ENCODE measurements at places on chromosomes 6 and 20.

- DNase-seq: no peak
Measured at GRCh38 chr6:110329714-110330436, 28.3 kb downstream of the METTL24 start.

DNA sequence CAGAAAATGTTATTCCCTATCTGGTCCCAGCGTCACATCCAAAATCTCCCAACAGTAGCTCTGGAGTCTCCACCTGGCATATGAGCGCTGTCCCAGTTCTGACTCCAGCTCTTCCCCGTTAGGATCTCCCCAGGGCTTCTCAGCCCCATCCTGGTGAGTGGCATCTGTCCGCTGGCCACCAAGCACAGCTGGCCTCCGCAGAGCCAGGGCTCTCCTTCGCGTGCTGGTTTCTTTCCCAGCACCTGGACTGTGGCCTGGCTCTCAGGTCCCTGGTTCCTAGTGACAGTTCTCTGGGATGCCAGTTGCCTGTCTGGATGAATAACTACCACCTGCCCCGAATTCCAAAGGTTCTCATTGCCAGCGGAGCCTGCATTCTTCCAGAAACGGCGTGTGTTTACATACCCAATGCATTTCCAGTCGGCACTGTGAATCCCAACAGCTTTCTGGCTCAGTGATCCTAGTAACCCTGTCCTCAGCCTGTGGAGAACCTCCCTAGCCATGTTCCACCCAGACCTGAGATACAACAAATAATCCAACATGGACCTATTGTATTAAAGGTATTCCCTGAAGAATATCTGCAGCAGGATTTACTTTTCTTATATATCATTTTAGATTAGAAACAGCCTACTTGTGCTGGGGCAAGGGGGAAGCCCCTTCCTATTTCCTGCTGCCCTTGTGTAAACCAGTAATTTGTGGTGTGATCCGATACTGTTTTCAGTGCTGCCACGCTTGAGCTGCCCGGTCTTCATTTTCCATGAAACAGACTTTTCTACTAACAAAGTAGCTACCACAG lies 69.9 kb upstream of the PDE10A start:
- DNase-seq: no peak

DNA sequence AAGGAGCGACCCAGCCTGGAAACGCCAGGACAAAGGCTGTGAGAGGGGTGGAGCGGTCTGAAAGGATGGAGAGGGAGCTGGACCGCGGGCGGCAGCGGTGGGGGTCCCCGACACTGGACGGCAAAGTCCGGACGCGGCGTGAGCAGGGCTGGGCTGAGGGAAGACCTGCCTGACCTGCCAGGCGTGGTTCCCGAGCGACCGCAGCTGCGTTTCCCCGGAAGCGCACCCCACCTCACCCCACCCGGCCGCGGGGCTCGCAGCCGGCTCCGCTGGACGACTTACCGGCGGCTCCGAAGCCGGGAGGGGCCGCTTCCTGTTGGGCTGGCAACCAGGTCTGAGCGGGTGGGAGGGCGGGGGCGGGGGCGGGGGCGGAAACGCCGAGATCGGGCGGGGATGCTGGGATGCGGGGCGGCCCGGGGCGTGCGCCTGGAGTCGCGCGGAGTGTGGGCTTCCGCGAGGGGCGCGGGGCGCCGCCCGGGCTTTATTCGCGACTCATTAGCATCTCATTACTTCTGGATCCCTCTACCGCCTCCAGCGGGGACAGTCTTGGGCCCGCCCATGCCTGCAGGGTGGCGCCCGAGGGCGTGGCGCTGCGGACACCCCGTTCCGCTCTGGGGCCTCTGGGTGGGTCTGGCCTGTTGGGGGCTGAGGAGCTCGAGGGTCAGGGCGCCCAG lies at the start of gene MICAL1:
Gene MICAL1, minus strand, starts transcription at position 336 of the 674 bp plus-strand sequence. CDS start 1,576 bp downstream, outside the sequence.
- DNase-seq: peak; percentile 33

DNA sequence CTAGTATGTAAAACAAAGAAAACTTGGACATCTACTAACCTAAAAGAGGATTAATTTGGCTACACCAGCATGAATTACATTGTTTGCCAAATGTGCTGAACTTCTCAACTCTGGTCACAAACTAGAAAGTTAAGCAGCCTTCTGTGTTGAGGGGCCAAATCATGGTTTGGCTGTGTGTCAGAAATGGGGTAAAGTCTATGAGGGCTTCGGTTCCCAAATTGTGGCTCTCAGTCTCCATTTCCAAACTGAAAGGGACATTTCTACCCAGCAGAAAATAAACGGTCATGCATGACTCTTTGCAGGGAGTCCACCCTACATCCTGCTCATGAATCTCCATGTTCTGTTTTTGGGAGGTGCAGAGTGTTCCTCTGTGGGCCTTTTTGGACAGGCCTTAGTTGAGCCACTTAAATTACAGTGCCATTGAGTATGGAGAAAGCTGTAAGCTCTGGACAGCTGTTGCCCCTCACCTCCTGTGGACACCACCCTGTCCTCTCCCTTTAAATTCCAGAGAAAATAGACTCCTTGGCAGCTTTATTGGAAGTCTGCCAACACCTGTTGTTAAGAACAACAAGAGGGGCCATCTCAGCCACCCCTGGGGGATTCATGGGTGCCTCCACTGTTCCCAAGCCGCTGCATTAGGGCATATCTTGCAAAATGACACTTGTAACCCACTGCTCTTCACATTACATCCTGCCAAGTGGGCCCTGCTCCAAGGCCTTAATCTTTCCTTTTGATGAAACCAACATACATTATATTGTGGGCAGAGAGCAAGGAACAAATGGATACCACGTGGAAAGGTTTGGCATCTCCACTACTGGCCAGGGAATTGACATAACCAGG lies 27.5 kb upstream of the SNRPC start:
- no peak for DNase-seq

DNA sequence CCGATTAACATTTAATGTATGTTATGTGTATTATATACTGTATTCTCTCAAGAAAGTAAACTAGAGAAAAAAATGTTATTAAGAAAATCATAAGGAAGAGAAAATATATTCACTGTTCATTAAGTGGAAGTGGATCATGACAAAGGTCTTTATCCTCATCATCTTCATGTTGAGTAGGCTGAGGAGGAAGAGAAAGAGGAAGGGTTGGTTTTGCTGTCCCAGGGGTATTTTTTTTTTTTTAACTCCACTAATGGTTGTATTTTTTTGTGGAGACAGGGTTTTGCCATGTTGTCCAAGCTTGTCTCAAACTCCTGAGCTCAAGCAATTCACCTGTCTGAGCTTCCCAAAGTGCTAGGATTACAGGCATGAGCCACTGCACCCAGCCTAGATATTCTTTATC lies 11.0 kb downstream of the ECT2L start:
- no peak for DNase-seq
